ENCODE measurements at places on chromosomes 4 and X. TPM values are rescaled to one million over a fixed set of nuclear protein-coding genes. Genes with fewer than 3 reads are reported as not detected.

Gene KLHL4
- 10.9 TPM for total RNA-seq

Gene TRAM1L1
- 0.72 TPM for total RNA-seq

Gene ACOX3
- total RNA-seq, result 49.6 TPM

Gene ART3
- total RNA-seq, result not detected

Gene CENPE
- 2.2 TPM for total RNA-seq

Gene IQSEC2
- total RNA-seq, result 7.9 TPM

Gene DUSP21
- not detected for total RNA-seq

Gene TCEAL1
- 54.4 TPM for total RNA-seq

Gene CYBB
- 0.36 TPM for total RNA-seq

Gene HTN1
- total RNA-seq, result not detected

Gene CT45A2
- total RNA-seq, result not detected

Gene SPANXA2
- not detected for total RNA-seq

Gene CLIC2
- total RNA-seq, result 0.54 TPM

Gene TRIM75
- not detected for total RNA-seq

Gene LRP2BP
- 0.18 TPM for total RNA-seq

Gene WDR44
- 11.8 TPM for total RNA-seq

Gene SMIM9
- total RNA-seq, result not detected

Gene ARHGEF6
- 5.3 TPM for total RNA-seq

Gene SRPK3
- not detected for total RNA-seq

Gene RUFY3
- total RNA-seq, result 8.5 TPM

Gene RNF150
- total RNA-seq, result 0.54 TPM

Gene GC
- not detected for total RNA-seq

Gene HS6ST2
- not detected for total RNA-seq

Gene EIF1AX
- total RNA-seq, result 32.4 TPM

Gene TCP11X2
- not detected for total RNA-seq

Gene PCDH19
- total RNA-seq, result 0.16 TPM

Gene ASMT
- total RNA-seq, result not detected

Gene CTPS2
- 2.7 TPM for total RNA-seq

Gene SPRY1
- total RNA-seq, result 258 TPM

Gene TAF7L
- not detected for total RNA-seq

Gene MAGEC1
- not detected for total RNA-seq

Gene TLR2
- total RNA-seq, result not detected

Gene HTR2C
- not detected for total RNA-seq

Gene PAGE2
- total RNA-seq, result not detected

Gene CXCL1
- 191 TPM for total RNA-seq

Gene SEC24B
- 20.7 TPM for total RNA-seq

Gene KLHL13
- total RNA-seq, result 5.1 TPM

Gene CXorf49
- not detected for total RNA-seq

Gene TMEM47
- 42.6 TPM for total RNA-seq

Gene FMR1NB
- not detected for total RNA-seq

Gene CENPVL1
- total RNA-seq, result not detected

Gene ITIH6
- not detected for total RNA-seq

Data from cardiac atrium fibroblast (primary cell).